Esophagus muscularis mucosa (tissue), 4 donors: ENCODE measurements at places on chromosomes 6 and 20.

DNA sequence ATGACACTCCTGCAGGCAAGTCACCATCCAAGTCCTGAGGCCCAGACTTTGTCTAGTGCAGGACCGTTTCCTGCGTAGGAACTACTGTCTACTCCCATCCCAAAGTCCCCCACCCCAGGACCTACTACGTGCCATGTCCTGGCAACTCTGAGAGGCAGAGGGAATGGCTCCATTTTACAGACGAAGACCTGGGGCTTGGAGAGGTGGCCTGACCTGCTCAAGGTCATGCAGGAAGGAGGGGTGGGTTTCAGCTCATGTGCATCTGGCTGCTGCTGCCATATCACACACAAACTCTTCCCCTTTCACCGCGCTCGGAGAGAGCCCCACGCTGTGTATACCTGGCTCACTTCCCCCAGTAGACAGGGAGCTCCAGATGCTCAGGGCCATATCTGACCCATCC lies 1.2 kb upstream of the NOL4L start:
- no peak for DNase-seq

DNA sequence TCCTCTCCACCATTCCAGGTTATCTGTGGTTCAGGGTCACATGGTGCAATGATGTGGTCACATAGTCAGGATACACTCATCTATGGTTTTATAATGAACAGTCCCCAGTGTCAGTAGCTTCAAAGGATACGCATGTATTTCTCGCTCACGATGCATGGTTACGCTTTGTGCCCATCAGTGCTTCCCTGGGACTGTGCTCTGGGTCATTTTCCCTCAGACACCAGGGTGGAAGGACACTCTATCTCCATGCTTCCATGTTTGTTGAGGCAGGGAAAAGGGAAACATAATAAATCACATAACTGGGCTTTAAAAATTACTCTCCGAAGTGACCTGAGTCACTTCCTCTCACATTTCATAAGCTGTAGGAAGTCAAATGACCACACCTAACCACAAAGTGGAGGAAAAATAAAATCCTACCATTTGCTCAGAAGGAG lies 394.8 kb upstream of the NOX3 start:
- DNase-seq = no peak

DNA sequence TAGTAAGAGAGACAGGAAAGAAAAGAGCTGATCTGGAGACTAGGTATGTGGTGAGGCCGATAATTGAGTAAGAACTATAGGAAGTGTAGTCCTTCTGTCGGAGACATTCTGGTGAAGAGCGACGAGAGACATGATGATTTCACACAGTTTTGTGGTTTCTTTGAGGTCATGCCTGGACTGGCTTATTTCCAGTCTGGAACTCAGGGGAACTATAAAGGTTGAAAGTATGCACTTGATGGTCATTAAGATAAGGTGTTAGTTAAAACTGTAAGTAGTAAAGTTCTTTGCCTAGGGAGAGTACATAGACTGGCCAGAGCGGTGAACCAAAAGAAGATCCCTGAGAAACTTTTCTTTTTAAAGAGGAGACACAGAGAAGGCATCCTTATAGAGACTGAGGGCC lies 68.8 kb downstream of the RFX6 start:
- no peak for DNase-seq

DNA sequence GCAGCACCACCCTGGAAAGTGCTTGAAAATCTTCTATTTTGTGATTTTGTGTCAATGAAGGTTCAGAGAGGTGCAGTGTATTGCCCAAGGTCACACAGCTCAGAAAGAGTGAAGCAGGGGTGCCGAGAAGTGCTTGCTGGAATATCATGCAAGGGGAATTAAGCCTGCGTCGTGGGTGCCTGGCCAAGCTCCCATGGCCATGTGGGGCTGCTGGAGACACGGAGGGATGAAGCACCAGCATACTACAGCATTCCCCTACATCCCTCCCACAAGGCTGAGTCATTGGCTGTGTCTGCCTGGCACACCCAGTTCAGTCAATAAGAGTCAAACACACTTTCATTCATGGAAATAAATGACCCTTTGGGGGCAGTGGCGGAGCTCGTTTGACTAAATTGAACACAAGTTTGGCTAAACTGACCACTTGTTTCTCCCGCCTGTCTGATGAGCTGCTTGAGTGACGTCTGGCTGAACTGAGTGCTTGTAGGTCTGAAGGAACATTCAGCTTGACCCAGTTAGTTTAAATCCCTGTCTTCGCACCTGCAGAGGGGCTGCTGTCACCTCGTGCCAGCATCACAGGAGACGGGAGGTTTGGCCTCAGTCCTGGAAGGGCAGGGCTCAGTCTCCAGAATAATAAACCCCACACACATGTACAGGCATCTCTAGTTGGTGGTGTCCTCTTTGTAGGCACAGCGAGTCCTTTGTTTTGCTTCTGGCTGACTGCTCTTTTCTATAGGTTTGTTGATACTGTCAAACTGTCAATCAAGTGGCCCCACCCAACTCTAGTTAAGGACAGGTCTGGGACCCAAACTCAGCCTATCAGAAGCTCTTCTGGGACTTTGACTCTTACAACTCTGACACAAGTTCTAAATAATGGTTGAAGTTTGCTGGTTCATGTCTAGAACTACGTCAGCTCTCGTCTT lies 8.4 kb upstream of the TGM2 start:
- no peak for DNase-seq

- no peak for DNase-seq
These were observed 105.1 kb upstream of the HCRTR2 start for GRCh38 chr6:55069132-55069781.

GRCh38 chr6:106875782-106876321 lies 98.7 kb downstream of the CD24 start:
- DNase-seq = no peak

GRCh38 chr20:21315138-21315537 lies 12.0 kb downstream of the XRN2 start:
- no peak for DNase-seq
